ENCODE measurements at places on chromosomes 6 and 20.

- no peak for DNase-seq
Measured at GRCh38 chr20:45115829-45116228, 855 bp upstream of the WFDC5 start.

DNA sequence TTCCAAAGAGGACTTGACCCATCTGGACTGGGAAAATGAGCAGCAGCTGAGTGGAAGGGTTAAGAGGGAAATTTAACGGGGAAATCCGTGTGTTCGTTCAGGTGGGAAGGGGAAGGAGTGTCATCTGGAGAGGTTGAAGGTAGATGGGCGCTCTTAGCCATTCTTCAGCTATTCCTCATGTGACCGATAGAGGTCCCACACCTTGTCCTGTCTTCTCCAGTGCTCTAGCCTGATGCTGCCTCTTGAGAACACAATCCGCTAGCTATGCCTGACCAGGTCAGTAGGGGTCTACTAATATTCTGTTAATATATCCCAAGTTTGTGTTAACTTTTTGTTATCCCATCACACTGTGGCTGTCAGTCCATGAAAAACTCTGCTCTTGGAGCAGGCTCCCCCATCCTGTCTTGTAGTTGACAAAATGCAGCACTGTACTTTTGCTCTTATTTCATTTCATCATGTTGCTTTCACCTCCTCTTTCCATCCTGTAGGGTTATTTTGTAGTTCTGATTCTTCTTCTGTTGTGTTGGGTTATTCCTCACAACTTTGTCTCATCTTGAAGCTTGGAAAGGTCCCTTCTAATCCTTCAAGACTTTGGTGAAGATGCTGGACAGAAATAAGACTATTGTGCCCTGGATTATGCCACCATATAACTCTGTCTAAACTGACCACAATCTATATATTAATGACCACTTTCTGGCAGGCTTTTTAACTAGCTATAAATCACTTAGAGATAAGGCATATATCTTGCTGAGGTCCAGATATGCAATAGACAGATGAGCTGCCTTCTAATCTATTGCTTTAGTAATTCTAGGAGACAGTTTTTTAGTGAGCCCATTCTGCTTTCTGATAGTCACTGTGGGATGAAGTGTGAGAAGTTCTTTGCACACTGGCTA lies 123.4 kb upstream of the SUPT3H start:
- no peak for DNase-seq

- no peak for DNase-seq
Measured at GRCh38 chr20:59772373-59772705, 161.1 kb downstream of the SYCP2 start.

DNA sequence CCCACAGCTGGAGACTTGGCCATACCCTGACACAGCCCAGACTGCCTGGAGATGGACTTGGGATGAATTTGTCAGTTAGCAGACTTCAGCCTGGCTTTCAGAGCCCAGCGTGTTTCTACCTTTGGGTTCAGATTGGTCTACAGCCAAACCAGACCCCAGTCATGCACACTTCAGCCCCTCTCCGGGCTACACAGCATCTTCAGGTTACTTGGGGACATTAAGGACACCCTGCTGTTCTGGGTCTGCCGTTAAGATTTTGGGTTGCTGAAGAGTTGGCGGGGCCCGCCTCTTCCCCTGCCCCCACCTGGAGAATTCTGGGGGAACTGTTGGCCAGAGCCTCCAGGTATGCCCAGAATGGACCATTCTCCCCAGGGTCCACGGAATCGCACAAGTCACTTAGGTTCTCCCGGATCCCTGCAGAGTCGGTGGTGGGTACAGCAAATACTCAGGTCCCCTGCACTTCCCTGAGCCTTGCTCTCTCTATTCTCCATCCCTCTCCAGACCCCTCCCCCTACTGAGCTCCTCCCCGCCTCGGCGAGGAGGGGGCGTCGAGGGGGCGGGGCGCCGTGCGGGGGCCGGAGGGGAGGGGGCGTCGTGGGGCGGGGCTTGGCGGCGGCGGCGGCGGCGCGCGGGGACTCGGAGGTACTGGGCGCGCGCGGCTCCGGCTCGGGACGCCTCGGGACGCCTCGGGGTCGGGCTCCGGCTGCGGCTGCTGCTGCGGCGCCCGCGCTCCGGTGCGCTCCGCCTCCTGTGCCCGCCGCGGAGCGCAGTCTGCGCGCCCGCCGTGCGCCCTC lies at the start of gene PTK7:
Gene PTK7 (plus strand): TSS at position 645 of the 794 bp plus-strand sequence. CDS start 175 bp downstream, outside the sequence.
- DNase-seq, result peak; percentile 64

DNA sequence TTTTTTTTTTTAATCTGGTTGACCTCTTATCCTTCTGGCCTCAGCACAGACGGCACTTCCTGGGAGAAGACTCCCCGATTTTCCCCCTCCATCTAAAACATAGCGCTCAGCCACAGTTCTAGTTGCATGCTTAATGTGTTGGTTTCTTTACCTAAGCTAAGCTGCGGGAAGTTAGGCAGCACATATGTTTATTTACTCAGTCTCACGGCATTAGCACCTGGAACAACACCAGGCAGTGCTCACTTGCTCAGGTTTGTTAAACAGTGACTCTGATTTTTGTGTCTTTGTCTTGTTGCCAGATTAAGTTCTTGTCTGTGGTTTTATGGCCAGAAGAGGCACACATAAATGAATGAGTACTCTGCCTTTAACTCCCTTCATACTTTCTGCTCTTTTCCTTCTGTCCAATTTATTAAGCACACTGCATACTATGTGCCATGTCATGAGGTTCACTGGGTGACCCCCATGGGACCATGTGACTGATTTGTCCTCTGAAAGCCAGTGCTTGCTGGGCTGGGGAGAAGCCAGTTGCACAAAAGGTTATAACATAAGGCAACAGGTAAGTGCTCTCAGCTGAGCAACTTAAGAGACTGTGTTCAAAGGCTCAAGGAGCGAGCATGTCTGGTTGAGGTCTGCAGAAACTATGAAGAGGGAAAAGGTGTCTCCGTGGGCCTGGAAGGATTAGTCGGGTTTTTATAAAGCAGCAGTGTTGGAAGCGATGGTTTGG lies 93.6 kb downstream of the RPP40 start:
- DNase-seq, result no peak

GRCh38 chr20:19928328-19929011 lies 88.7 kb upstream of the NAA20 start:
- DNase-seq, result no peak

- no peak for DNase-seq
Measured at GRCh38 chr6:69289689-69290495, 506.9 kb downstream of the LMBRD1 start.

DNA sequence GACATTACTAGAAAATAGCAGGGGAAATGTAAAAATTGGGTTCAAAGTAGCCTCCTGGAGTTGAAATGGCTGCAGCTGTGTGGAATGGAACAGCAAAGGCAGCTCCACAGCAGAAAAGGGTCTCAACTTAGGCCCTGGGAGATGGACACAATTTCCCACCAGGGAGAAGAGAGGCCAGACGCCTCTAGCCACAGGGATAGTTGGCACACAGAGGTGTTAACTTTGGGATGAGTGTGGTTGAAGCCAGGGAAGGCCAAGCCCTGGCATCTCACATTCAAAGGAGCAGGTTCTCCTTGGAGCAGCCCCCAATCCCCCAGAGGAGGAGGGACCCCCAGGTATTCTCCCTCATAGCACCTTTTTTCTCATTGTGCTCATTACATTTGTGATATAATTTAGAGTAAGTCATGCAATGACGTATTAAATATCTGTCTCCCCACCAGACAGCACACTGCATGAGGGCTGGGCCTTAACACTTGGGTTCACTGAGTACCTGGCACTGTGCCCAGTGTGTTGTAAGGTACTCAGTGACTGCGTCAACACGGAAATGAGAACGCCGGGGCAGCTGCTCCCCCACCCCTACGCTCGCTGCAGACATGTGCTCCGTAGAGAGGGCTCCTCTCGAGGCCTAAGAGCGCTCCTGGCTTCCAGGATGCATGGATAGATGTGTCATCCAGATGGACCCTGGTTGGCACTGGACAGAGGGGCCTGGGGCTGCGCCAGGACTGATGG lies 76.0 kb upstream of the CD93 start:
- no peak for DNase-seq

- no peak for DNase-seq
Measured at GRCh38 chr20:34089655-34090345, 22.2 kb downstream of the EIF2S2 start.

DNA sequence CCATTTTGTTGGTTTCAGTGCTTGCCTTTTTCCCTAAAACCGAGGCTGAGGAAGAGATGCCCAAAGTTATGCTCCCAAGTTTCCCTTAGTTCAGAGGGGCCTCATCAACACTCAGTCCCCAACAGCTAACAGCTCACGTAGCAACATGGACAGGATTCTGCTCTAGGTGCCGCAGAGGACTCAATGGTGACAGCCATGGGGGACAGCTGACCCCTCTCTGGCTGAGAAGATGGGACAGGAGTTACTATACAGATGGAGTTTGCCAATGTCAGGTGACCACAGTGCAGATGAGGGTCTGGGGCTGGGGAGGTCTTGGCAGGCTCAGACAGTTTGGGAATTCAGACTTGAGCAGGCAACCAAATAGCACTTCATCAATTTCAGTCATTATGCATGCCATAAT lies 67.3 kb downstream of the NPEPL1 start:
- DNase-seq, result no peak

DNA sequence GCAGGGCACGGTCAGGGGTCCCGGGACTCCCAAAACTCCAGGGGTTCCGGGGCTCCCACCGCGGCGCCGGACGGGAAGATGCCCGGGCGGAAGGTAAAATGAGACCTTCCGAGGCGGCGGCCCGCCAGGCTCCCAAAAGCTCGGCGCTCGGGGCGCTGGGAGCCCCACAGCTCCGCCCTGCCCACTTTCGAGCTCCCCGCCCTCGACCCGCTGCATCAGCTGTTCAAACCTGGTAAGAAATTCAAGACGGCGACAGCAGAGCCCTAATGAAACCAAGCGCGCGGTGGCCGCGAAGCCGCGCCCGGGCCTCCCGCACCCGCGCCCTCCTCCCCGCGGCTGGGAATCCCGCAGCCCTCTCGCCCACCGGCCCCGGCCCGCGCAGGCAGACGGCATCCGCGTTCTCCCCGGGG lies 369 bp downstream of the SLC4A11 start:
- DNase-seq, result no peak

GRCh38 chr6:30154709-30155519 lies 6.1 kb downstream of the TRIM10 start:
- DNase-seq, result no peak

GRCh38 chr6:167811442-167812087 lies 15.1 kb upstream of the AFDN start:
- DNase-seq, result no peak

DNA sequence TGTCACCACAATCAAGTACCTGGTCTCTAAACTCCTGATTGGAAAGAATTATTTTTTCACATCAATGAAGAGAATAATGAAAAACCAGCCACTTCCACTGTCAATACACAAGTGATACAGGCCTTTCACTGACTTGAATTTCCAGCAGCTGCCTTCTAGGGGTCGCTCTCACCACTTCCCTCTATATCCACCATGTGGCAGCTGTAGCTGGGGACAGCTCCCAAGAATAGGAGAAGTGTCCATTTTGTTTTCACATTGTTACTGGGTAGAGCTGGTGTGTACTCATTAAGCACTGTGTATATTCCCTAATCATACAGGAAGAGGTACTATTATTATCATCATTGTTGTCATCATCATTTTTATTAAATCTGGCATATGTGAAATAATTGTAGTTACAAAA lies 438.4 kb upstream of the SPTLC3 start:
- DNase-seq, result peak; percentile 14

DNA sequence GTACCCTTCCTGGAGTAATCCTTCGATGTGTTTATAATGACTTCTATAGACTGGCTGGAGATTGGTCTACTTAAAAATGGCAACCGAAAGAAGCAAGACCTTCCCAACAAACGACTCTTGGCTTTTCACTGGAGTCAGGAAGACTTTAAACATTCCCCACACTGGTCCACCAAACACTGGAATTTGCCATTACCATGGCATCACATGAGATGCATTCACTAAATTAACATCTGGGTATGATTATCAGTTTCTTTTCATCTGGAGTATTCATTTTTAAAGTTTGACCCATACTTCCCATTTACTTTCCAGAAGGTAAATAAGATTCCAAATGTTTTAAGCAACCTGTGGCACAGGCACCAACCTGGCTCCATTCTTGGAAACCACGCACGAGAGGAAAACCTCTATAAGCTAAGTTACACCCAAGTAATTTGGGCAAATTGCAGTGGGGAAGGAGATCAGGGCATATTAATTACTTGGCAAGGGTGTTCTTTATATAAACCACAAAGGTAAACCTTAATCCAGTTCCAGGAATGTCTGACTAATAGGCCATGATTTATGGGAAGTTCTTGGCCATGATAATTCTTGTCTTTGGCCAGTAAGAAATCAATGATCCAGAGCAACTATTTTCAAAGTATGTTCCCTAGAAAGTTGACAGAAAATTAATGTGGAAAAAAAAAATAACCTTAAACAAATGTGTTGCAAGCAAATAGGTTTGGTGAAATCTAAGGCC lies 190.0 kb upstream of the COL21A1 start:
- DNase-seq, result no peak

- peak; percentile 41 for DNase-seq
Measured at GRCh38 chr6:9540534-9541126, 874.2 kb downstream of the TFAP2A start.

- peak; percentile 67 for DNase-seq
Measured at GRCh38 chr6:85482905-85483700, 33.2 kb downstream of the NT5E start.

DNA sequence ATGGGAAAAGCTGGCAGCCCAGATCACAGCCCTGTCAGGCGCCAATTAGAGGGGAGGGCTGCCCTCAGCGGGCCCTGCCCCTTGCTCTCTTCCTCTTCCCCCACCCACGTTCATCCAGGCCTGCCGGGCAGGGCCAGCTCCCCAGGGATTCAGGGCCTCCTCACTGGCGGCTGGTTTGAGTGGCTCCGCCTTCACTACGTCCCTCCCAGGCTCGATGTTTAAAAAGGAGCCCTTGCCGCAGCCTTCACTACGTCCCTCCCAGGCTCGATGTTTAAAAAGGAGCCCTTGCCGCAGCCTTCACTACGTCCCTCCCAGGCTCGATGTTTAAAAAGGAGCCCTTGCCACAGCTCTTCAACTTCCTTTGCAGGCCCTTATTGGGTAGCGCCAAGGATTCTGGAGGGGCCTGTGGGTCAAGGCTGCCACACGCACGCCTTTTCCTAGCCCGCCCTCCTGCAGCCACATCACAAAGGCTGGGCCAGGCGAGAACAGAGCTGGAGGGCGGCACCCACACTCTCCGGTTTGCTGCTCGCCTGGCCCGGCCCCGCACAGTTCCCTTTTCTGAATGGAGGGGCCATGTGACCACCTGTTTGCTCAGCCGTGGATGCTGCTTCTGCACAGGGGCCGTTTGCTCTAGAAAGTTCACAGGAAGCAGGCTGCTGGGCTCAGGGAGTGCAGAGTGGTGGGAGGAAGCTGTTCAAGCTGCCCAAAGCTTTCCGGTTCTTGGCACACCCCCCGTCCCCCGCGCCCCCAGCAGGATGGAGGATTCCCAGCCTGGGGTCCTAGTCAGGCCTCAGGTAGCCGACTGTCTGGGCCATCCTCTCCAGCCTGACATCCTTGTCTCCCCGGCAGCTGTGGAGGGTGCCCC lies 1.6 kb downstream of the SLC17A9 start:
- peak; percentile 88 for DNase-seq

DNA sequence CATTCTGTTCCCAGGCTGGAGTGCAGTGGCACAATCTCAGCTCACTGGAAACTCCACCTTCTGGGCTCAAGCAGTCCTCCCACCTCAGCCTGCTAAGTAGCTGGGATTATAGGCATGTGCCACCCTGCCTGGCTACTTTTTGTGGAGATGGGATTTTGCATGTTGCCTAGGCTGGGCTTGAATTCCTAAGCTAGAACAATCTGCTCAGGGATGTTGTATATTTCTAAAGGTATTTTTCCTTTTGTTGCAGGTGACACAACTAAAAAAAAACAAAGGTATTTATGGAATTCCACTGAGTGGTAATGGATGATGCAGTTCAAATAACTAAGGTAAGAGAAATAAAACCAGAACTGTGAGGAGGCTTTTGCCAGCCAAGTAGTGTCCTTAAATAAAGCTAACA lies 49.7 kb downstream of the PTPRA start:
- DNase-seq, result no peak

- no peak for DNase-seq
Measured at GRCh38 chr6:156406688-156407087, 370.5 kb upstream of the ARID1B start.

Data from Jurkat, Clone E6-1 (cell line).